ENCODE measurements at places on chromosomes 7 and 10. TPM values are rescaled to one million over a fixed set of nuclear protein-coding genes. Genes with fewer than 3 reads are reported as not detected.

Gene TSPAN33
- total RNA-seq = 23.6 TPM

Gene CALD1
- total RNA-seq = 3.3 TPM

DNA sequence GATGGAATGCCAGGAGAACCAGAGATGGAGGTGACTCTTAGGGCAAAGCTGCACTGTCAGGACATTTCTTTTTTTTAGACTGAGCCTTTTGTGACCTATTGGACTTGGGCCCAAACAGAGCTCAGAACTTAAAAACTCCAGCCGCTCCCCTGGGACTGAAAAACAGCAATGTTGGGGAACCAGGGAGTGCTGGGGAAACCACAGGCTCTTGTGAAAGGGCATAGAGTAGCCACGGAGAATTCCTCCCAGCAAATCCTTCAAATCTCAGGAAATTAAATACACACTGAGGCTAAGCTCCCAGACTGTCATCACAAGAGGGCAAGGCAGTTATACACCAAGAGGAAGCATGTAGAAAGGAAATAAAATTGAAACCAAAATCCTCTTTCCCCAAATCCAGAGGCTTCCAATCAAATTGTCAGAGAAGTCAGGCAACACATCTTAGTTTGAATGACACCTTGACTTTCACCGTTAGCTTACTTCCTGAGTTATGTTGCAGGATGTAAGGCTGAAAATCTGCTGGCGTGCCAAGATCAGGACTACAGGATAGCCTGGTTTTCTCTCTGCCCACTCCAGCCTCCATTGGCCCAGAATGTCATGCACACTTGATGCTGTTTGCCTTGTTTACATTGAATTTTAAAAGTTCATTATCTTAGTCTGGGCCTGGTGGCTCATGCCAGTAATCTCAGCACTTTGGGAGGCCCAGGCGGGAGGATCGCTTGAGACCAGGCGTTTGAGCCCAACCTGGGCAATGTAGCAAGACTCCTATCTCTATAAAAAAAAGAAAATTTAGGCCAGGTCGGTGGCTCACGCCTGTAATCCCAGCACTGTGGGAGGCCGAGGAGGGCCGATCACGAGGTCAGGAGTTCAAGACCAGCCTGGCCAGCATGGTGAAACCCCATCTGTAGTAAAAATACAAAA, 2.6 kb upstream of the RFC2 start:
- DNase-seq = no peak

DNA sequence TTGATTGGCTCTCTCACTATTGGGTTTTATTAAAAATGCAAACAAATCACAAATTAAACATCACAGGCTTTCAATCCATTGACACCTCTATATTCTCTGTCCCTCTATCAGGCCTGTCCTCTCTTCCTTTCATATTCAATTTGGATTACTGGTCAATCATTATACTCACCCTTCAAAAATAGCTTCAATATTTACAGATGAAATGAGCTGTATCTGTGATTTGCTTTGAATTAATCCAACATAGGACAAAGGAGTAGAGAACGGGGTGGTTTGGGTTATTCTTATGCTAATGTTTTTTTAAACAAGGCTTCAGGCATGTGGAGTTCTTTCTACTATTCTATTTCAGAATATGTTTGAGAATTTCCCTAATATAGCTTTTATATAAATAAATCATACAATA, 2.3 kb downstream of the TAS2R39 start:
- no peak for DNase-seq

GRCh38 chr7:147498081-147498480, 1092.5 kb upstream of the C7orf33 start:
- DNase-seq = no peak

- peak; percentile 6 for DNase-seq
These were observed 1.7 kb downstream of the ZEB1 start for GRCh38 chr10:31320550-31321211.

GRCh38 chr10:83978681-83979383, 160.5 kb upstream of the GHITM start:
- DNase-seq = no peak

DNA sequence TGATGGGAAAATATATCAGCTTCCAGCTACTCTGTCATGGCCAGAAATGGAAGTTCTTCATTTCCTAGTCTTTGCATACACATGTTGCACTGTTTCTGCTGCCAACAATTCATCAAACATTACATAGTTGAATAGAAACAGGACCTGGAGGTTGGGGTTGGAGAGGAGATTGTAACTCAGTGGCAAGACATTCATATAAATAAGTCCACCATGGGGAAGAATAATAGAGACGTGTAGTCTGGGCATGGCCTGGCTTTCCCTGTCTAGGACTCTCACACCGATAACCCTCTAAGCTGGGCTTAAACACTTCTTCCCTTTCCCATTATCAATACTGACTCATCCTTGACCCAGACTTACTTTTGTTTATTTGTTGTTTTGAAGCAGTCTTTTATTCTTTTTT, 155.7 kb downstream of the PLPP4 start:
- no peak for DNase-seq

- DNase-seq = no peak
These were observed 305.5 kb downstream of the GPR37 start for GRCh38 chr7:124460056-124460450.

GRCh38 chr7:51314726-51315125, 1.9 kb downstream of the COBL start:
- DNase-seq = no peak

DNA sequence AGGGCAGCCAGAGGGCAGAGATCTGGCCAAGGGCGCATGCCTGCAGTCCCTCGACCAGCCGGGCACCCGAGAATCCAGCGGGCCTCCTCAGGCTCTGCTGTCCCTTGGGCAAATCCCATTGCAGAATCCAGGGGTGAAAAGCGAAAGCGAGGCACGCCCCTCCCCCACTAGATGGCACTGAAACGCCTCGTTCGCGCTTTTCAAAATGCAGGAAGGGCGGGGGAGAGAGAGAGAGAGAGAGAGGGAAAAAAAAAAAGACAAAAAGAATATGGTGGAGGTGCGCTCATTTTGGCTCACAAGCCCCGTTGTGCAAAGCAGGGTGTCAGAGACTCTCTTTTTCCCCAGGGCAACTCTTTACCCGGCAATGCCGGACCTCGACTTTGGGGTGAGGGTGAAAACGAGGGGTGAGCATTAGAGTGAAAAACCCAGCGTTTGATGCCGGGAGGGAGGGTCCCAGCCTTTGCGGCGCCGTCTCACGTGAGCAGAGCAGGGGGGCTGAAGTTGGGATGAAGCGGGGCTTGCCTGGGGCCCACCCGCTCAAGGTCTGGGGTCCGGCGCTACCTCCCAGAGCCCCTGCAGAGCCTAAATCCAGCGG, 2.5 kb upstream of the TMEM178B start:
- DNase-seq = no peak

Measured in CD8-positive, alpha-beta memory T cell (primary cell).